Subcutaneous preadipocyte (primary cell): ENCODE measurements at places on chromosomes 1 and 21. TPM values are rescaled to one million over a fixed set of nuclear protein-coding genes. Genes with fewer than 3 reads are reported as not detected.

Gene ACBD3
- total RNA-seq = 37.8 and 52.6 TPM in 2 replicates

Gene VCAM1
- total RNA-seq = 0.20 and 0.37 TPM in 2 replicates

Gene LRP8
- total RNA-seq = 40.4 and 69.0 TPM in 2 replicates

Gene CLIC4
- total RNA-seq = 245 and 302 TPM in 2 replicates

Gene PPM1J
- total RNA-seq = 1.1 and 1.6 TPM in 2 replicates
